ENCODE measurements at places on chromosomes 16 and 17. TPM values are rescaled to one million over a fixed set of nuclear protein-coding genes. Genes with fewer than 3 reads are reported as not detected.

GRCh38 chr17:67633751-67634211 lies 84.0 kb upstream of the NOL11 start:
- no peak overlapping the region for H3K4me3 ChIP-seq
- no peak overlapping the region for H3K27ac ChIP-seq
- H3K36me3 ChIP-seq, result peaks cover 25% of the 10 kb centered on the region
- no peak for DNase-seq
- no peaks in the 10 kb centered on the region for H3K27me3 ChIP-seq
- peaks cover 19% of the 10 kb centered on the region for H3K4me1 ChIP-seq

DNA sequence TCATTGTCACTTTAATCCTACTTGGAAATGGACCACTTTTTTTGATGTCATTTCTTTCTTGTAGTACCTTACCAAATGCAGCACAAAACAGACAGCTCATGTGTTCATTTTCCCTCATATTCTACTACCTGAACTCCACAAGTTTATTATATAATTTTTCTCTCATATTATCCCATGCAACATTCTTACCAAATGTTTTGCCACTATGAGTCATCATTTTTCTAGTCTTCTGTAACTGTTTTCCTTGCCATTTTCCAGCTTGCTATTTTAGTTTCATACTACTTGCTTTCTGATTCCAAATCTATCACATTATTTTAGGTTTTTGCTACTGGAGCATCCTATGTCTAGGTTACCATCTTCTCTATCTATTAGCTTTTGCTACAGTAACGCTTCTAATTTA lies 332.7 kb downstream of the ZFHX3 start:
- peaks cover 19% of the 10 kb centered on the region for H3K36me3 ChIP-seq
- H3K27ac ChIP-seq, result no peak overlapping the region
- H3K4me3 ChIP-seq, result no peak overlapping the region
- no peaks in the 10 kb centered on the region for H3K4me1 ChIP-seq

Gene ARL5C
- total RNA-seq, result not detected

GRCh38 chr17:60169921-60170817 lies 20.4 kb downstream of the CA4 start:
- peaks cover 2% of the 10 kb centered on the region for H3K36me3 ChIP-seq
- H3K27me3 ChIP-seq, result peaks cover 3% of the 10 kb centered on the region
- no peaks in the 10 kb centered on the region for H3K4me1 ChIP-seq
- no peak for DNase-seq
- H3K27ac ChIP-seq, result no peak overlapping the region

GRCh38 chr17:38421871-38422827 lies 6.1 kb upstream of the ARHGAP23 start:
- H3K27ac ChIP-seq, result no peak overlapping the region
- H3K27me3 ChIP-seq, result peaks cover 82% of the 10 kb centered on the region
- H3K36me3 ChIP-seq, result no peaks in the 10 kb centered on the region
- H3K4me1 ChIP-seq, result peaks cover 3% of the 10 kb centered on the region
- H3K4me3 ChIP-seq, result no peak overlapping the region

GRCh38 chr17:13480877-13481276 lies 120.9 kb downstream of the HS3ST3A1 start:
- no peak for DNase-seq
- H3K4me1 ChIP-seq, result peaks cover 4% of the 10 kb centered on the region
- no peak overlapping the region for H3K27ac ChIP-seq

Gene SF3B3
- 379 TPM for total RNA-seq

- DNase-seq, result peak; percentile 55
- H3K4me1 ChIP-seq, result peaks cover 26% of the 10 kb centered on the region
- H3K36me3 ChIP-seq, result peaks cover 2% of the 10 kb centered on the region
- no peaks in the 10 kb centered on the region for H3K27me3 ChIP-seq
These were observed 335 bp downstream of the TMEM11 start for GRCh38 chr17:21213638-21214014.

GRCh38 chr17:65556014-65556909 lies 5.2 kb downstream of the AXIN2 start:
- H3K4me1 ChIP-seq, result peaks cover 9% of the 10 kb centered on the region
- H3K27me3 ChIP-seq, result peaks cover 6% of the 10 kb centered on the region
- H3K4me3 ChIP-seq, result no peak overlapping the region
- peaks cover 6% of the 10 kb centered on the region for H3K36me3 ChIP-seq
- H3K27ac ChIP-seq, result no peak overlapping the region
- peak; percentile 71 for DNase-seq

DNA sequence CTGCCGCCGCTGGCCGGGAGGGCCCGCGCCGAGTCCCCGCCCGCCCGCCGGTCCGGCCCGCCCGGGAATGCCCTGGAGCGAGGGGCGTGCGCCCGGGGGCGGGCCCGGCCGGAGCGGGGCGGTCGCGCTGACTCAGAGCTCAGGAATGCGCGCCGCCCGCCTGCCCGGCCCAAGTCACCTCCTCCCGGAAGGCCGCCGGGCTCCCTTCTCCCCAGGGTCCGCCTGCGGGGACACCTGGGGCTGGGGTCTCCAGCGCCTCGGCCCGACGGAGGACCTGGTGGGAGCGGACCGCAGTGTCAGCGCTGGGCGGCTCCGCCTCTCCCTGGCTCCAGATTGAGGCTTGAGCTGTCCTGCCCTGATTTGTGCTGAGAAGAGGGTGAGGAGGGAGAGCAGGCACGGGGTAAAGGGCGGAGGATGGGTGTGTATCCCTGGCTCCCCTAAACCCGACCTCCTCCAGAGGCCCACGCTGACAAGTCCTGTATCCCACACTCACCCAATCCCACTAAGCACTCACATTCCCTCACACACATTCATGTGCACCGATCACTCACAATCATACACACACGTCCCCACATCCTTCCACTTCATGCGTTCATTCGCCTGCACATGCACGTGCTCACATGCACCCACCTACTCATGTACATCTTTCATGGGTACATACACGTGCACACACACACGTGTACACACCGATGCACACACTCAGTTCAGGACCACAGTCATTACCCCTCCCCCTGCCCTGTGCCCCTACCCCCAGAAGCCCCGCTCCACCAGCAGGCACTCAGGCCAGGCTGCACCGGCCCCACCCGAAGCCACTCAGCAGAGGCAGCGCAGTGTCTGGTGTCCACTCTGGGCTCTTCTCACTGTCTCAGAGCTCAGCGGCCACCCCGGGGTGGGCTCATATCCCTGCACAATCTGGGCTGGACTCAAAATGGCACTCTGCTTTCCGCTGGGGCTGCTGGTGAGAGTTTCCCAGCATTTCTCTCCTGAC lies at the start of gene RHBDF1:
Gene RHBDF1 (minus strand): TSS at position 71 of the 988 bp plus-strand sequence. CDS start 7,616 bp downstream, outside the sequence.
- peaks cover 8% of the 10 kb centered on the region for H3K27me3 ChIP-seq
- H3K4me3 ChIP-seq, result peak within 1 kb of the TSS; percentile 82
- DNase-seq, result peak; percentile 53
- peaks cover 21% of the 10 kb centered on the region for H3K4me1 ChIP-seq

- no peaks in the 10 kb centered on the region for H3K27me3 ChIP-seq
- peaks cover 4% of the 10 kb centered on the region for H3K36me3 ChIP-seq
- no peaks in the 10 kb centered on the region for H3K4me1 ChIP-seq
These were observed 12.2 kb downstream of the ITGB4 start for GRCh38 chr17:75733471-75733870.

Gene CCDC154
- 5.7 TPM for total RNA-seq

- no peak overlapping the region for H3K4me3 ChIP-seq
- peaks cover 22% of the 10 kb centered on the region for H3K4me1 ChIP-seq
- no peak for DNase-seq
- no peak overlapping the region for H3K27ac ChIP-seq
These were observed 255.5 kb upstream of the TBX2 start for GRCh38 chr17:61144137-61144536.

Gene CACNG3
- total RNA-seq, result not detected

DNA sequence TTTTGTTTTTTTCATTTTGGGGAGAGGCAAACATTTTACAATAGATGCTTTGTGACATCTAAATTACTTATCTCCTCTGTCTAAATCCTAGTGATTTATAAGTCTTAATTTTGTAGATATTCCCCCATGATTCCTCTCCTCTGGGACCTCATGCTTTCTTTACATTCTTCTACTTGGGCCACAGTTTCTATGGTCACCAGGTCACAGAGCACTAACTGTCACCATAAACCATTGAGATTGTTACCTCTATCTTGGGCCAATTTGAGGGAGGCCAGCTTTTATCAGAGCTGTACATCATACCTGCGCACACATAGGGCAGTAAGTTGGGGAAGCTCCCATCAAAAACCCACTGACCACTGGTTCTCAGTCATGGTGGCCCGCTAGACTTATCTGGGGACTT lies 582.1 kb upstream of the SALL1 start:
- H3K4me3 ChIP-seq, result no peak overlapping the region
- H3K27me3 ChIP-seq, result peaks cover 5% of the 10 kb centered on the region
- H3K27ac ChIP-seq, result no peak overlapping the region
- no peak for DNase-seq

- no peak overlapping the region for H3K4me3 ChIP-seq
- DNase-seq, result no peak
- H3K36me3 ChIP-seq, result no peaks in the 10 kb centered on the region
- H3K27me3 ChIP-seq, result peaks cover 3% of the 10 kb centered on the region
- H3K27ac ChIP-seq, result no peak overlapping the region
- no peaks in the 10 kb centered on the region for H3K4me1 ChIP-seq
These were observed 63.7 kb upstream of the BCO1 start for GRCh38 chr16:81174644-81175324.

DNA sequence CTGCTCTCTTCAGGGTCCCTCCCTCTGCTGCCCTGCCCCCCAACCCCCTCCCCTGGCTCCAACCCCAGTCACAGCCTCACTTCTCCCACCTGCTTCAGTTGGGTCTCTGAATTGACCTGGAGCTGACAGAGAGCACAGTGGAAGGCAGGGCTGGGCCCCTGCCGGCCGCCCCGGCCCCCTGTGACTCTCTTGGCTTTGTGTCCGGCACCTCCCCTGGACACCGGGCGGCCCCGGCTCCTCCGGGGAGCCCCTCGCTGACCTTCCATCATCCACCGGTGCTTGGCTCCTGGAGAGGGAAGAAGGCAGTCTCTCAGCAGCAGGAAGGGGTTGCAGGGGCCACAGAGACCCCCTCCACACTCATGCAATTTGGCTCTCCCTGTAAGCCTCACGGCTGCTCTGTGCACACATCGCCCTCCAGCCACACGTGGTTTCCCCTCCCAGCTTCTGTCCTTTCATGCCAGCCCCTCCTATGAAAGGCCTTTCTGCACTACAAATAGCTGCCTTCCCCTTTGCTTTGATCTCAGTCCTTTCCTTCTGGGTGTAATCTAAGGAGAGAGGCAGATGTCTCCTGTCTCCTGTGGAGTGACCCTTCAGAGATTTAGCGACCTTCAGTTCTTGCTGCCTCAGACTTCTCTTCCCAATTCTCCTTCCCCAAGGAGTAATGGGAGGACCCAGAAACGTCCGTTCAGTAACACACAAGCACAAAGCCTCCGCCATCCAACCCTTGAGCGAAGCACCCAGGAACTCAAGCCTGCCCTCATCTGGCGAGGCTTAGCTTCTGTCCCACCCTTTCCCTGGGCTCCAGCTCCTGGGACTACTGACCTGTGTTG lies 8.3 kb downstream of the NKIRAS2 start:
- H3K27me3 ChIP-seq, result peaks cover 4% of the 10 kb centered on the region
- H3K4me1 ChIP-seq, result no peaks in the 10 kb centered on the region
- no peak overlapping the region for H3K27ac ChIP-seq
- no peak for DNase-seq

DNA sequence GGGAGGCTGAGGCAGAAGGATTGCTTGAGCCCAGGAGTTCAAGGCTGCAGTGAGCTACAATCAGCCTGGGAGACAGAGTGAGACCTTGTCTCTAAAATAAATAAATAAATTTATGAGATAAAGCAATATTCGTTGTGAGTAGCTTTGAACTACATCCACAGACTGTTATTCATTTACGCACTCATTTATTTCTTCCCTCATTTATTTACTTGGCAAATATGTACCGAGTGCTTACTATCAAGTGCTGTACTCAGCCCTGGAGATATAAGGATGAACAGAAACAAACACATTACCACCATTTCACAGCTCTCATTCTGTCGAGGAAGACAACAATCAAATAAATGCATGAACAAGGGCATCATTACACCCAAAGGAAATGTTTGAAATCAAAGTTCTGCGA lies 24.7 kb upstream of the UMOD start:
- H3K4me3 ChIP-seq, result no peak overlapping the region
- no peaks in the 10 kb centered on the region for H3K36me3 ChIP-seq
- no peak for DNase-seq
- no peaks in the 10 kb centered on the region for H3K4me1 ChIP-seq
- peaks cover 54% of the 10 kb centered on the region for H3K27me3 ChIP-seq

Gene GNG13
- not detected for total RNA-seq

DNA sequence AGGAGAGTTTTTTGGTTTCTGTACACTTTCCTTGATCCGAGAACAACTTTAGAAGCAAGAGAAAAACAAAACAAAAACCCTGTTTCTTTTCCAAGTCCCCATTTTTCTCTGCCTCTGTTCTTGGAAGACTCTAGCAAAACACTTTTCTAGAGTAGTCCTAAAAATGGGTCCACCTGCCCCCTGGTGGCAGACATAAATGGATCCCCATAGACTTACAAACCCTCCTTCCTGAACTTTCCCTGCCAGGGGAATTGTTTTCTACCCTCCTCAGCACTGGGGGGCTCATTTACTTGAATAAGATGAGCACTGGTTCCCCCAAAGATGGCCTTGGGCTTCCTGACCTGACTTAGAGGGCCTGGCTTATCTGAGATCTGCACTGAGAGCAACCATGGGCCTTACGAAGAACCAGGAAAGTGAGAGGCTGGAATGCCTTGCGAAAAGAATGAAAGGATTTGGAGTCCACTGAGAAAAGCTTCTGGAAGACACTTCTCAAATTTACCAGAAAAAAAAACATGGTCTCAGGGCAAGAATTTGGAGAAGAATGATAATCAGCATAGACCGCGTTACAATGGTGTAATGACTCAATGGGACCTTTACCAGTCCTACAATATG lies 48.0 kb upstream of the CDYL2 start:
- H3K27me3 ChIP-seq, result peaks cover 4% of the 10 kb centered on the region
- no peak overlapping the region for H3K27ac ChIP-seq
- H3K36me3 ChIP-seq, result no peaks in the 10 kb centered on the region
- H3K4me3 ChIP-seq, result no peak overlapping the region

DNA sequence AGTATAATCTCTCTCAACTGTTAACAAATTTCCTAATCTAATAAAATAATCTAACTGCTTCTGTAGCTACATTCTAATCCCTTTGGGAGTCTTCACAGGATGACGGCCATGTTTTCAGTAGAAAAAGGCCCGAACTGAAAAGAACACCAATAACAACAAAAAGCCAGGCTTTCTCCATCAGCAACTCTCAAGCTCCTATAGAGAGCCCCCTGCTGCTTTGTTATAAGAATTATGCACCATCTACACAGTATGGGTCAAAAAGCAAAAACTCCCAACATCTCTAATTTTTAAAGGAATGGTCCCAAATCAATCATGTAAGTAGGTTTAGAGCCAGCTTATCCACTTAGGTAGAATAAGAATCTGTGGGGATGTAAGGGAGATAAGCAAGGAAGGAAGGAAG lies 163.6 kb upstream of the C17orf78 start:
- DNase-seq, result no peak
- H3K4me1 ChIP-seq, result no peaks in the 10 kb centered on the region
- H3K4me3 ChIP-seq, result no peak overlapping the region
- no peak overlapping the region for H3K27ac ChIP-seq
- peaks cover 2% of the 10 kb centered on the region for H3K36me3 ChIP-seq

DNA sequence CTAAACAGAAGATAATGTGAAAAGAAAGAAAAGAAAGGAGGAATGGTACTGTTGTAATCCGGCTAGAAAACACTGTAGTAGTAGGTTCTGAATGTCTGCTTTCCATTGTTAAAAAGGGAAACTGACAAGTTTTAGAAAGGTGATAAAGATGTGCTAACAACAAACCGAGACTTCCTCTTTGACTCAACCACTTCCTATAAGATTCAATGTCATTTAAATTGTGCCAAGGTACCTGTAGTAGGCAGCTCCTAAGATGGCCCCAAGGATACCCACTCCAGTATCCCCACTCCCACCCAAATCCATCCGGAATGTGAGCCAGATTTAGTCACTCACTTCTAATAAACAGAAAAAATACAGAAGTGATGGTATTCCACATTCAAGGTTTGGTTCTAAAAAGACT lies 31.2 kb downstream of the XYLT1 start:
- H3K27me3 ChIP-seq, result no peaks in the 10 kb centered on the region
- no peaks in the 10 kb centered on the region for H3K4me1 ChIP-seq
- H3K36me3 ChIP-seq, result peaks cover 2% of the 10 kb centered on the region
- no peak for DNase-seq
- H3K4me3 ChIP-seq, result no peak overlapping the region
- H3K27ac ChIP-seq, result no peak overlapping the region

Gene BRIP1
- 14.3 TPM for total RNA-seq
